ENCODE measurements at places on chromosomes 5 and 9.

- no peak for DNase-seq
These were observed 38.6 kb upstream of the KCNMB1 start for GRCh38 chr5:170427672-170428236.

GRCh38 chr9:115118879-115119218 lies 892 bp upstream of the TNC start:
- DNase-seq = no peak

- DNase-seq = no peak
These were observed 649.6 kb upstream of the RORB start for GRCh38 chr9:73847536-73847935.

GRCh38 chr9:93287593-93287992 lies 103.7 kb downstream of the WNK2 start:
- DNase-seq = no peak

GRCh38 chr9:98830554-98830953 lies 23.1 kb downstream of the GALNT12 start:
- DNase-seq = no peak

- DNase-seq = no peak
These were observed 153.4 kb downstream of the PIK3R1 start for GRCh38 chr5:68369023-68369359.

GRCh38 chr5:9558319-9558965 lies 12.6 kb upstream of the SEMA5A start:
- DNase-seq = no peak

DNA sequence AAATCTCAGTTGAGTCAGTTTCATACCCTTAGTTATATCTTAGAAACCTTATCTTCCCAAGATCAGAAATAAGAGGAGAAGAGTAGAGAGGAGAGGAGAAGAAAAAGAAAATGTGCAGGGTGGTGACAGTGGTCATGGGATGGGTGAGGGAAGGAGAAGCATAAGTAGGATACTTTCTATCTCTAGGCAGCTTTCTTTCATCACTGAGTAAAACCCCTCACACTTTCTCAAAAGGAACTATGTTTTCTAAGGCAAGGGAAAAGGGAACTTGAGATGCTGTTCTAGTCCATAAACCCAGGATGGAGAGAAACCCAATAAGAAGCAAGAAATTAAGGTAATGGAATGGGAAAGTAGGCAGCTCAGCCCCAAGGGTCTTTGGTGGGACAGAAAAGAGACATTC lies 225.3 kb downstream of the MCTP1 start:
- no peak for DNase-seq

DNA sequence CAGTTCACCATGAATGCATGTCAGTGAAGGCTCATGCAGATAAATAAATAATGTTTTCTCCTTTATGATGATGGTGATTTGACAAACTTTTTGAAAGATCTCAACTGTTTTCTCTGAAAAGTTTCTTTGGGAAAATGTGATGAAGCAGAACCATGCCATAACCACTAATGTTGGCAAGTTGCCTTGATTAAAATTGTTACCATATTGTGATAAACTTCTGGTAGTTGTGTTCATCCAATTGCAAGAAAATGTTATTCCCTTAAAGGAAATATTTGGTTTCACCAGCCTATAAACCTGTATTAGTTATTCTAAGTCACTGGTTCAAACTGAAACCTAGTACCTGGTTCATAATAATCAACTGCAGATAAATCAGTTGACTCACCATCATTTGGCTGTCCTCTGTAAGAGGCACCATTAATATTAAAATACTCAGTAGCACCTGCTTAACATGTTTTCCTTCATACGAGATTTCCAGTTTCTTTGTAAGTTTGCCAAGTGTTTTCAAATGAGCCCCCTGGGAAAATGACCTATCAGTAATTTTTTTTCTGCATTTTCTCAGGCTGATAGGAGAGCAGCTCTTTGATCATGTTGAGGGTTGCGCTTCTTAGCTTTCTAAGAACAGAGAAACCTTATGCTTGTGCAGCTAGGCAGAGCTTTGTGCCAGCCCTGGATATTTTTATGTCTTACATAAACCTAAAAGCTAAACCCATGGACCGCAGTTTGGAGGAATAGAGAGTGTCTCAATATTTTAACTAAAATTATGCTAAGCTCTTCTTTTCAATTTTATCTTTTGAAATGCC lies 88.0 kb downstream of the LURAP1L start:
- no peak for DNase-seq

GRCh38 chr5:162091336-162091735 lies 23.8 kb downstream of the GABRG2 start:
- no peak for DNase-seq

DNA sequence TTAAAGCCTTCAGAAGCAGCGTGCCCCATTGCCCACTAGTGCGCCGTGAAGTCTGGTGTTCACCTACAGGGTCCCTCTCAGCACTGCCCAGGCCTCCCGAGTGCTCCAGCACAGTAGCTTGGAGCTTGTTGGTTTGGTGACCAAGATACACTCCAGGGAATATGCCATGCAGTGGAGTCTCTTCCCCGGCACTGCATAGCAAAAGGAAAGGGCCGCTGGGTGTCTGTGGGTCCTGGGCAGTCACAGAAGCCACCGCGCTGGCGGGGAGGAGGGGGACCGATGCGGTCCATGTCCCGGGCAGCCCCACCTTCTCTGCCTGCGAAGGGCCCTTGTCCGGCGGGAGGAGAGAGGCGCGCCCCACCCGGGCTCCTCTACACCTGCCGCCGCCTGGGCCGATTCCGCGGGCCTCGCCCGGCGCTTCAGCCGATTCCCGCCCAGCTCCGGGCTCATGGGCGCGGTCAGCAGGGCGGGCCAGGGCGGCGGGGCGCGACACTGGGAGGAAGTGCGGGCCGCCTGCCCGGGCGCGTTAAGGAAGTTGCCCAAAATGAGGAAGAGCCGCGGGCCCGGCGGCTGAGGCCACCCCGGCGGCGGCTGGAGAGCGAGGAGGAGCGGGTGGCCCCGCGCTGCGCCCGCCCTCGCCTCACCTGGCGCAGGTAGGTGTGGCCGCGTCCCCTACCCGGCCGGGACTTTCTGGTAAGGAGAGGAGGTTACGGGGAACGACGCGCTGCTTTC lies at the start of gene SYK:
Gene SYK, plus strand, starts transcription at position 579 of the 732 bp plus-strand sequence. CDS start 42,080 bp downstream, outside the sequence.
- no peak for DNase-seq

- no peak for DNase-seq
These were observed 66.2 kb upstream of the IL17B start for GRCh38 chr5:149445343-149445738.

DNA sequence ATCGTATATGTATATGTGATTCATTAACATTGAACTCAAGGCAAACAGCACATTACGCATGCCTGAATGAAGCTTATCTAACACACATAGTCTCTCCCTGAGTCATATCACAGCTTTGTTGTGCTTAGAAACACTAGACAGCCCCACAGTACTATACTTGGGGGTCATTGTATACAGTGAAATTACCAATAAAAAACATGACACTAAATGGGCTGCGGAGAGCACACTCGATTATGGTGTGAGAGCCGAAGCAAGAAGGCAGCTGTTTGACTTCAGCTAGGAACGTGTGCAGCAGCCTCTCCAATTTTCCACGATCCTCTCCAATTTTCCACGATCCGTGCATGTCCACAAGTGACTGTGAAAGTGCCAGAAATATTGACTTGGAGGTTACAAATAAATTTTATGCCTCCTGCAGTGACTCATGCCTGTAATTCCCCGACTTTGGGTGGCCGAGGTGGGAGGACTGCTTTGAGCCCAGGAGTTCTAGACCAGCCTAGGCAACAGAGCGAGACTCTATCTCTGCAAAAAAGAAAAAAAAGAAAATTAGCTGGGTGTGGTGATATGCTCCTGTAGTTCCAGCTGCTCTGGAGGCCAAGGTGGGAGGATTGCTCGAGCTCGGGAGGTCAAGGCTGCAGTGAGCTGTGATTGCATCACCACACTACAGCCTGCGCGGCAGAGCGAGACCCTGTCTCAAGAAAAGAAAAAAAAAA lies 102.4 kb downstream of the DAPK1 start:
- no peak for DNase-seq

- no peak for DNase-seq
These were observed 839 bp downstream of the GABRG2 start for GRCh38 chr5:162068412-162068811.

DNA sequence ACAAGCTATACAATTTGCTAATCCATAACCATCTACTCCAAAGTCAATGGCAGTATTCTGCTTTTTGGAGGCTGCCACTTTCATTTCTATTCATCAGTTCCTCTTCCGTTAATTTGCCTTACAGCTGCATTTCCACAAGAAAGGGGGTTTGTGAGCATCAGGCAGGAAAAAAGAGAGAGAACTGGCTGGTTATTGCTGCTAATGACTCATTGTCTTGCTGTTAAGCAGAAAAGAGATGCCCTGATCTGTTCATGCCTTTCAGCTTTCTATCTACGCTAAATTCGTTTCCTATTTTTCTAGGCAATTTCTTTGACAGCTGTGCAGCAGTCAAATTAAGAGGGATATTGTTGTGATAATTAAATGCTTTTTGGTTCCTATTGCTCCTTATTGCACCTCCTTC lies 65.9 kb upstream of the GNAQ start:
- DNase-seq = no peak

- DNase-seq = no peak
These were observed 15.7 kb upstream of the TSSK1B start for GRCh38 chr5:113450462-113450861.

- DNase-seq = no peak
These were observed 1.8 kb upstream of the EGR1 start for GRCh38 chr5:138463419-138464007.

- no peak for DNase-seq
These were observed 90.8 kb downstream of the ERCC6L2 start for GRCh38 chr9:95966306-95966705.

Data from stimulated activated CD4-positive, alpha-beta T cell treated with anti-CD3 and anti-CD28 coated beads, Interleukin-4, amount 100 ng/mL, for 4 hours (primary cell).